GM06990 (cell line): ENCODE measurements at places on chromosomes 5 and 9.

- DNase-seq, result no peak
Measured at GRCh38 chr5:142614054-142614453, 71.8 kb downstream of the FGF1 start.

DNA sequence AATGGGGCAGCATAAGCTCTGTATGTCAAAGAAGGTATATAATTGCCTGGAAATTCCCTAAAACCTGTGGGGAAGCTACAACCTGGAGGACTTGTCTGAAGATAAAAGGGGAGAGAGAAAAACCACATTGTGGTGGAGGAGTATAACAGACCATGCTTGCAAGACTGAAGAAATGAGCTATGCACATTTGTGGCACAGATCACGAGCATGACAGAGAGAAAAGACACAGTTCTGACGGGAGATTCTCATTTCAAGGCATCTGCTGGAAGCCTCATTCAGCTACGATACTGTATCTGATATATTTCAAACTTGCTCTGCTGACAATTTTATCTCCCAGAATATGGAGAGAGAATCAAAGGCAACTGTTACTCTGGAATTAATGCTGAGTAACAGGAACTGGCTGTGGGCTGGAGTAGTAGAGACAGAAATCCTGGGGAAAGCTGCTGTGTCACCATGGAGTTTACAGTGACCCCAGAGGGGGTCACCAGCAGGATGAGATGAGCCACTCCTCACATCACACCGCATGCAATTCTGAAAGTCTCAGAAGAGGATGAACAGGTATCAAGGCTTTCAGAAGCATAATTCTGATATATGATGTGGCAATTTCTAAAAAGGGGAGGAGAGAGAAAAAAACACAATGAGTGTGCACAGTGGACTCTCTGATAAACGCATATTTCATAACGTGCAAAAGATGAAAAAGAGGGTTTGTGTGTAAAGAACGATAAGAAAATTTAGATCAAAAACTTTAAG lies 528.8 kb downstream of the IRX1 start:
- DNase-seq, result no peak

GRCh38 chr9:124297551-124297901 lies 39.8 kb downstream of the NEK6 start:
- DNase-seq, result no peak

GRCh38 chr9:68808338-68808890 lies 103.4 kb downstream of the PIP5K1B start:
- DNase-seq, result no peak

DNA sequence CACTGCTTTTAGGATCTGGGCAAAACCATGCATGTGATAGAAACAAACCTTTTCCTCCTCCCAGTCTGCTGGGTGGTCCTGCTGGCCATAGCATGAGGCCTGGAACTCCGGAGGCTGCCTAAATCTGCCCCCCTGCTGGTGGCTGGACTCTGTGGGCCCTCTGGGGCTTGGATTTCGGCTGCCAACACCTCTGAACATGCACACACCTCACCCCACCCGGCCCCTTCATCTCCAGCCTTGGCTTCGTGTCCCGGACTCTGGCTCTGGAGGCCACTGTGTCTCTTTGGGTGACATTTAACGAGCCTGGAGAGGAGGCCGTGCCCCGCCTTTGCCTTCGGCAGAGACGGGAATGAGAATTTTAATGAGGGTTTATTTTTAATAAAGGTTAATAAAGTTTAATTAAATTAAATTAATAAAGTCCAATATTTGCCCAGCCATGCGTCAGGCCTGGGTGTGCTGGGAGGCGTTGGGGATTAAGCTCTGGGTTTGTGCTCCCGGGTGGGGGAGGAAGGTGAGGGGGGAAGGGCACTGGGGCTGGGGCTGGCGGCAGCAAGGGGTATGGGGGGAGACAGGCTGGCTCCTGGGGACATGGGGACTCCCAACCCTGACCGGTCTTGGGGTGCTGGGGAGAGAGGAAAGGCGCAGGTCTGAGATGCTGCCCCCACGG lies 251.8 kb downstream of the PBX3 start:
- no peak for DNase-seq

DNA sequence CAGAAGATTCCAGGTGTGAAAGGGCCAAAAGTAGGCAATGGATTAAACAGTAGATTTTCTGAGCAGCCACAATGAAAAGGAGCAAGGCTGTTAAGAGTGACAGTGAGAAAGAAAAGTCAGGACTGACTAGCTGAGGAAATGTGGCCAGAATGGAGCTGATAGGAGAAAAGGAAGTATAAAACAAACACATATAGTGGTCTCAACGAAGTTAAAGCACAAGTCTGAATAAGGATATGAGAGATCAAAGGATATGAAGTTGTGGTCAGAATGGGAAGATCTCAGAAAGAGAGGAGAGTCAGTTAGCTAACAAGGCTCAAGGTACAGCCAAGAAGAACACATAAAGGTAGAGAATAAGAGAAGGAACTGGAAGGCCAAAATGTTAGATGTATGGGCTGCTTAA lies 39.9 kb downstream of the FNIP1 start:
- DNase-seq, result no peak

- no peak for DNase-seq
Measured at GRCh38 chr5:95836544-95836943, 14.0 kb upstream of the GLRX start.

DNA sequence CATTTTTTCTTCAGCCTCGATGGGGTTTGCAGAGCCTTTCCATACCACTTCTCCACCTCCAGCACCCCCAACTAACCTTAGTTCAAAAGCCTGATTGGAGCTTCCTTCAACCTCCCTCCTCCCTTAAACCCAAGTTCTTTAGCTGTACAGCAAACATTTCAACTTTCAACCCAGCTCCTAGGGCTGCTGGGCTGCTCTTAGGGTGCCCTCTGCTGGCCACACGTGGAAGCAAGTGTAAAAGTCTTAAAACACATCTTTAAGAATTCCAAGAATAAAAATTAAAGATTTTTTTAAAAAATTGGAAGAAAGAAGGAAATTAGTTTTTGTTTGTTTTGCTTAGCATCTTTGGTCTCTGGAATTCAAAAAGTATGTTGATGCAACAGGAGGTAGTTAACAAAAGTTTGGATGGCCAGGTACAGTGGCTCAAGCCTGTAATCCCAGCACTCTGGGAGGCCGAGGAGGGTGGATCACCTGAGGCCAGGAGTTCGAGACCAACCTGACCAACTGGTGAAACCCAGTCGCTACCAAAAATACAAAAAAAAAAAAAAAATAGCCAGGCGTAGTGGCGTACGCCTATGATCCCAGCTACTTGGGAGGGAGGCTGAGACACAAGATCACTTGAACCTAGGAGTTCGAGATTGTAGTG lies 15.5 kb upstream of the HSD17B3 start:
- no peak for DNase-seq

DNA sequence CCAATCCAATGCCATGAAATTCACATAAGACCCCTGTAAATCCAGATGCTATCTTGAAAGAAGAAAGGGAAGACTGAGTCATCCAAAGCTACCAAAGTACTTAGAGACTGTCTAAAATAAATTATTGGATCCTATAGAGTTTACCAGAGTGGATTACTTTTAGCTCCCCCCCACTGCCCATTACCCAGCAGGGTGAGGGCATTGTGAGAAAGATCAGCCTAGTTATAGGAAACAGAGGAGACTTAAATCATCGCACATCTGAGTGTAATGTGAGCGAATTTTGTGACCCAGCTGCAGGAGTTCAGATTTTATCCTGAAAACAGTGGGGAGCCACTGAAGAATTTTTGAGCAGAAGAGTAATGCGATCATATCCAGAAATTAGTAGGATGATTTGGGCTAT lies 1.6 kb upstream of the ENHO start:
- no peak for DNase-seq

DNA sequence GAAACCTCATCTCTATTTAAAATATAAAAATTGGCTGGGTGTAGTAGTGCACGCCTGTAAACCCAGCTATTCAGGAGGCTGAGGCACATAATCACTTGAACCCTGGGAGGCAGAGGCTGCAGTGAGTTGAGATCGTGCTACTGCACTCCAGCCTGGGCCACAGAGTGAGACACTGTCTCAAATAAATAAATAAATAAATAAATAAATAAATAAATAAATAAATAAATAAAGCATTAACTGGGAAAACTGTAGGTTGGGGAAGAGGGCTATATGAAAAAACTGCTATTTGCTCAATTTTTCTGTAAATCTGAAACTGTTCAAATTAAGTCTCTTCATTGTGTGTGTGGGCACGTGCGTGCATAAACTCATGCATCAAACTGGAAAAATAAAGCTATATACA lies 59.9 kb upstream of the RAPGEF6 start:
- DNase-seq, result no peak

- DNase-seq, result no peak
Measured at GRCh38 chr5:72433522-72433921, 73.7 kb downstream of the ZNF366 start.

DNA sequence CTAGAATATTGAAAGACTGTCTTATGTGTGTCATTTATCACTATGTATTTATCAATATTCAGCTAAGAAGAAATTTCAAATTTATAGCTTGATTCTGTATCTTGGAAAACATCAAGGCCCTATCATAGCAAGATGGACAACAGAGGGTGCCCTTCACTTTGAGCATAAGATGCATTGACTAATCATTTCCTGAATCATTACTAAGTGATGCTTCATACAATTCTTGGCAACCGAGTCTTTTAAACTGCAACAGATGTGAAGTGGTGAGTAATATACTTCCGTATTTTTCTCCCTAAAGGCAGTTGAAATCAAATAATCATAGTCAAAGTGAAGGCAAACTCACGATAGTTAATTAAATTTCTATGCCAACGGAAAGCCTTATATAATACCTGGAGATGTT lies 318.6 kb upstream of the RGMB start:
- no peak for DNase-seq

DNA sequence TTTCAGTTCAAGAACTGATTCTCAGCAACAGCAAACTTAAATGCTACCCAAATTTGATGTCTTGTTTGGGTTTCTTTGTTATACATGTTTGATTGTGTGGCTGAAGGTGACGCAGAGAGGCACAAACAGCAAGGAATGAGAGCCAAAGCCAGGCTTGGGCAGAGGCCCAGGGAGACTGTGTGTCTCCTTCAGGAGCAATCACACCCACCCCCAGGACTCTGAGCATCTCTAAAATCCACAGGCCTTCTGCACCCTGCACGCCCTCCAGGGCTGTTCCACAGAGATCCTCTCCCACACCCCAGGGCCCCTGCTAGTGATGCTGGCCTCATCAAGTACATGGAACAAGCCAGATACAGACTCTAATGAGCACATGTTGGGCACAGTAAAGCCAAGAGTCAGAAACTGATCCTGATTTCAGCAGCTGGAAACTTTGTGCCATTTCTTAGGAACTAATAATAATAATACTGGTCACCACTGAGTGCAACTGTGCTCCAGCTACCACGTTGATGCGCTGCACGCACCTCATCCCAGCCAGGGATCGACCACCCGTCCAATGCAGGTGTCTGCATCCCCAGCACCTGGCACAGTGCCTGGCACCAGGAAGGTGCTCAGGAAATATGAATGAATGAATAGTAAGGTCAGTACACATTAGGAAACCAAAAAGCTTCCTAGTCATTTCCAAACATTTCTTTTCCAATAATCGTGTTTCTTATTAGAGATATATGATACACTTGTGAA lies 54.6 kb upstream of the TCF7 start:
- DNase-seq, result no peak

DNA sequence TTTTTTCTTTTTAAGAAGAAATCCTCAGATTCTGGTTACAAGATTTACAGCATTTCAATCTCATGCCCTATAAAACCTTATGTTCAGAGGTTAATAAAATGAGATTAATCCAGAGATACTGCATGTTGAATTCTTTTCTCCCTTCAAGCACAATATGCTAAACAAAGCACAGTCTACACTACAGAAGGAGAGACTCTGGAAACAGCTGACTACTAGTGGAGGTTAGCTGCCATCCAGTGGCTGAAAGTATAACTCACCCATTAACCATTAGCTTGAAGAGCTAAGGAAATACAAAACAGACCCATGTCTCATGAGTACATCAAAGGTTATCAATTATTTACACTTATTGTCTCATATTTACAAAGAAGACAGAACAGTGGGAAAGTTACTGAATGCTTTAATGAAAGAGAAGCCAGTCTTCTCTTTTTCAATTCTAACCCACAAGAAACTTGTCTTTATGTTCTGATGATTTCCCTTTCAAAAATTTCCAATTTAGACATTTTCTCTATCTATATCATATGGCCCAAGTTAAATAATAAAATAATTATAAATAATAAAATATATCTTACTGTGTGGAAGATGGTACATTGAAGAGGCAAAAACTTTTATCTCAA lies 12.7 kb upstream of the DNAH5 start:
- no peak for DNase-seq

DNA sequence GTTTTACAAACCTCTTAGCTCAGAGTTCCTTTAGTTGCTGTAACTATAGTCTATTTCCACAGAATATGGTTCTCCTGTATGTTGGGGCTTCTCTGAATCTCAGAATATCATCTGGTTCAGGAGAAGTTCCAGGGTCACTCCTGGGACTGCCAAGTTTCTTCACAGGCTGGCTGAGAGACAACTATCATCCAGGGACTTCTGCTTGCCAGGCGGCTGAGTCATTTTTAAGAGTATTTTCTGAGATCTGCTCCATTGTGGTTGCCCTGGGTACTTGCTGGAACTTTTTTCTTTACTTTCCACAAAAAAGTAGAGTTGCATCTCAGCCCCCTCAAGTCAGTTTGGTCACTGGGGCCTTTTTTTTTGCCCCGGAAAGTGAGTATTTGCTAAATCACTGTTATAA lies 566.5 kb downstream of the LRRC70 start:
- DNase-seq, result no peak

GRCh38 chr5:117072439-117072838 lies 497.8 kb upstream of the SEMA6A start:
- DNase-seq, result no peak

DNA sequence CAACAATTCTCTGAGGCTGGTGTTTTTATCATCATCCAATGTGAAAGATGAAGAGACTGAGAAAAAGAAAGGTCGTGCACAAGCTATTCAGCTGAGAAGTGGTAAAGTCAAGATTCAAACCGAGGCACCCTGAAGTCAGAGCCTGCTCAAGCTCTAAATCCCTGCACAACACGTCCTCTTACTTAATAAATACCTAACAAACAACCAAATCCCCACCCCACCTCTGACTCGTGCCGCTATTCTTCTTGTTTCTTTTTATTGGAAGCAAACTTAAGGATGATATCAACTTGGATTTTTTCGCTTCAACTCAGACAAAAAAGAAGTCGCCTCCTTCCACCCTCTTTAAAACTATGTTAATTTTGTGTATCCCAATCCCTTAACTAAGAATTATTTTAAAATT lies 140.2 kb downstream of the CEP120 start:
- no peak for DNase-seq

DNA sequence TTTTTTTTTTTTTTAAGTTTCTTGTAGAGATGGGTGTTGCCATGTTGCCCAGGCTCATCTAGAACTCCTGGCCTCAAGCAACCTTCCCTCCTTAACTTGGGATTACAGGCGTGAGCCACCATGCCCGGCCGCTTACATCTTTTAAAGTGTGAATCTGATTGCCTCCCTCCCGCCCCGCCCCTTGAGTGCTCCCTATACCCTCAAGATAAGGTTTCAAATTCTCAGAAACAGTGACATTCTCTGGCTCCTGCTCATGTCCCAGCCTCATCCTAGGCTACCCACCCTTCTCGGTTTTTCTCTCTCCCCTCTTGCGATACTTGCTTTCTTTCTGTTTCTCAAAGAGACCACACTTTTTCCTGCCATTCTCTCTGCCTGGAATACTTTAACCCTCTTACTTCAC lies 12.4 kb downstream of the MORN5 start:
- no peak for DNase-seq

- DNase-seq, result no peak
Measured at GRCh38 chr5:170039830-170040229, 59.5 kb upstream of the INSYN2B start.
